ENCODE measurements at places on chromosomes 3 and 15.
A peak's percentile ranks its signal among the peaks of the same experiment; 100 is the strongest.

DNA sequence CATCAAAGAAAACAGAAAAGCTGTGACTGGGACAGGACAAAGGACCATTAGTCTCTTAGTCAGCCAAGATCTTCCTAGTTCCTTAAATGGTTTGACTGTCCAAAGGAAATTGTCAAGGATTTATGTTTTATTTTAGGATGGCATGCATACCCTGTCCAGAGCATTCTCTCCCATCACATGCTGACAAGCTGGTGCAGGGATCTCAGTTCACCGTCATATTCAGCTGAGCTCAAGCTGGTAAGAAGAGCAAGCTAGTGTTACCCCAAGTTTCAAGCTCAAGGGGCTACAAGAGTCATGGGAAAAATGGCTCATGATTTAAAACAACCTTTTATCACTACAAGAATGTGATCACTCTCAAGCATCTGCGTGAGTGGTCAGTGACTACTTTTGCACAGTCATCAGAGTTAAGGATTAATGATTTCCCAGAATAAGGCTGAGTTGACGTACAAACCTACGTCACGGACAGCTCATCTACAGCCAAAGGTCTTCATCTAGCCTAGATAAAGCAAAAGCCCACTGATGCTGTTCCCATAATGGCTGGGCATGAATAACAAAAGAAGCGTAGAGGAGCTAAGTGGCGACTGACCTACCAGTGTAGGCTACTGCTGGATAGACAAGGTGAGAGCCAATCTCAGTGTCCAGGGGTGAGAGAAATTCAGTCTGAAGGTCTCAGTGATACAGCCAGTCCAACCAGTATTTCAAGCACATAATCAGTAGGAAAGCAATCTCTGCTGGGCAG lies 157.5 kb downstream of the GABRB3 start:
- no peak for DNase-seq

- DNase-seq = no peak
Measured at GRCh38 chr3:185760550-185760949, 64.3 kb downstream of the IGF2BP2 start.

- no peak for DNase-seq
Measured at GRCh38 chr3:68009900-68010299, 355.5 kb upstream of the SUCLG2 start.

- DNase-seq = no peak
Measured at GRCh38 chr15:83372434-83372891, 74.7 kb upstream of the SH3GL3 start.

- no peak for DNase-seq
Measured at GRCh38 chr3:108757404-108757982, at the start of gene RETNLB. Gene RETNLB (minus strand): TSS chr3:108757410. CDS start chr3:108757185, 225 bp downstream.

DNA sequence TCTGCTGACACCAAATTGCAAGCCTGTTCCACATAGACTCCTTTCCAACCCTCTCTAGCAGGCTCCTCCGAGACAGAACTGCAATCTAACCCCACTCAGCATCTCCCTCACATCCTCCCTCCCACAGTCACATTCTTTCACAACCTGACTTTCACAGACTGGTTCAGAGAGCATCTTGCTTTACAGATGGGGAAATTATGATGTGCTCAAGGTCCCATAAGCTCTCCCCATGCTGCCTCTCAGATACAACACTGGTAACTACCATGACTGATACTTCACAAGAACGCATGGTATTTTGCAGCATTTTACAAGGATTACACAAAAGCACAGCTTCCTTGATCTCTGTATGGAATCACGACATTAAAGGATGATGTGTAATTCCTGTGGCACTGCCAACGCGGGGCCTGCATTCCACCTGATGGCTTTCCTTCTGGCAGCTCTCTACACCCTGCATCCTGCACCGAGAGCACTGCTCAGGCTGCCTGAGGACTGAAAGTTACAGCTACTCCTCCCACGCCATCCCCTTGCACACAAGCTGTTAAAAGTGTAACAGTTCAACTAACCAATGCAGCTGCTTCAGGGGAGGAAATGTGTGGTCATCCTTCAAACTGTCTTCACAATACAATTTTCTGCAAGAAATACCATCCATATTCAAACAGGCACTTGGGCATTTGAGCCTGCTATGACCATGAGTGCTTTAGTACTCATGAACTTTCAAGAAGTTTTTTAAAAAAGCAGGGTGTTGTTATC lies 27.6 kb downstream of the TBC1D2B start:
- DNase-seq = no peak

GRCh38 chr3:31140470-31140869 lies 246.0 kb upstream of the GADL1 start:
- no peak for DNase-seq

GRCh38 chr15:88756521-88756920 lies 46.7 kb upstream of the ACAN start:
- no peak for DNase-seq

GRCh38 chr3:27224197-27224596 lies 145.0 kb downstream of the NEK10 start:
- DNase-seq = no peak

- no peak for DNase-seq
Measured at GRCh38 chr3:50221411-50222168, 14.4 kb upstream of the GNAI2 start.

GRCh38 chr3:45572755-45573154 lies 21.8 kb upstream of the LIMD1 start:
- no peak for DNase-seq

DNA sequence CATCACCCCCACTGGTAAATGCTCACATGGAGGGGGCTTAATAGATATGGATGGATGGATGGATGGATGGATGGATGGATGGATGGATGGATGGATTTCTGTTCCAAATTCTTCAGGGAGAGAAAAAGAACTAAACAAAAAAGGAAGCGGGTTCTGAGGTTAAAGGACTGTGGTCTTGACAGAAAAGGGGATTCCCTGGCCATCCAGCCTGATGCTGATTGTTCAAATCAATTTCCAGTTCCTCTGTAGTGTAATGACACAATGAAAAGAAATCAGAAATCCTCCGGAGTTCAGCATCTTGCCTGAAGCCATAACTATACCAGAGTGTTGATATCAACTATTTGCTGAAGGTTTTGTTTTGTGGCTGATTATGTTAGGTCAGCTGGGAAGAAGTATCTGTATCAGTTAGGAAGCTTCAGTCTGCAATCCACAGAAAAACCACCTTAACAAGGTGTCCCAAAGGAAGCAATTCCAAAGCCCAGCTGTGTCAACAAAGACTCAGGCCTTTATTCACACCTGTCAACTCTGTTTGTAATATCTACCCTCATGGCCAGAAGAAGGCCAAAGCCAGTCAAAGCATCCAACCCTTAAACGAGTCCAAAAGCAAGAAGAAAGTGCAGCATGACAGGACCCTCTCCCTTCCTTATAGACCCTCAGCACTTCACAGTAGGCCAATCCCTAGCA lies 24.5 kb upstream of the RASA2 start:
- DNase-seq = no peak

- DNase-seq = no peak
Measured at GRCh38 chr15:82873000-82873680, 63.7 kb downstream of the WHAMM start.

DNA sequence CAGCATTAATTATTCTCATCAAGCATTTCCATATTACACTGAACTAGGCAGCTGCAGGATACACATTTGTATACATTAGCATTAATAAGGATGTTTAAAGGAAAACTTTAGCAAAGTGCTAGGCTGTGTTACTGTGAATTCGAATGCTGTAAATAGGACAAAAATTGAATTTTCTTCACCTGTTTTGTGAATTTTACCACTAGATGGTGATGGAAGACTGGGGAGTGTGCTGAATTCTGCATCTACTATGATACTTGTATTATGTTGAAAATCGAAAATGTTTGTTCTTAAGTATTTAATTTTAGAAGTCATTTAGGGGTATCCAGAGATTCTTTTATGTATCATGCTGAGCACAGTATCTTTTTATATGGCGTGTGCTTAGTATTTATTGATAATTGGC lies 12.3 kb upstream of the P2RY14 start:
- DNase-seq = peak; percentile 3

- no peak for DNase-seq
Measured at GRCh38 chr3:149781211-149781610, 11.1 kb downstream of the ANKUB1 start.

GRCh38 chr3:94512876-94513275 lies 450.0 kb downstream of the NSUN3 start:
- no peak for DNase-seq

- no peak for DNase-seq
Measured at GRCh38 chr3:39180546-39181346, 11.6 kb downstream of the XIRP1 start.

GRCh38 chr15:99408236-99409096 lies 157.2 kb downstream of the LRRC28 start:
- DNase-seq = no peak

DNA sequence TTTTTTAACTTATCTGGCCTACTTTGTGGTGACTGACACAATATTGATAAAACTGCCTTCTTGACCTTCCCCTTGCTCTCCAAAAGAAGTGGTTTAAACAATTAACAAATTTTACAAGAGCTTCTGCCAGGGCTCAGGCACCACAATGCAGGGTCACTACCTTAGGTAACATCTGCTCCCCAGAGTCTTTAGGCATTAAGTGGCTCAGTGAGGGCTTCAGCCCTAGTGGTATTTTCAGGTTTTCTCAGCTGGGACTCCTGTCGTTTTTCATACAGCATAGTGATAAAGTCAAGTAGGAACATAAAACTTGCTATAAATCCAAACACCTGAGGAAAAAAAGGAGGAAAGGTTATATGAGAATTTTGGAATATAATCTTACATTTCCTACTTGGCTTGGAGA lies 18.9 kb downstream of the CMTM6 start:
- DNase-seq = no peak

DNA sequence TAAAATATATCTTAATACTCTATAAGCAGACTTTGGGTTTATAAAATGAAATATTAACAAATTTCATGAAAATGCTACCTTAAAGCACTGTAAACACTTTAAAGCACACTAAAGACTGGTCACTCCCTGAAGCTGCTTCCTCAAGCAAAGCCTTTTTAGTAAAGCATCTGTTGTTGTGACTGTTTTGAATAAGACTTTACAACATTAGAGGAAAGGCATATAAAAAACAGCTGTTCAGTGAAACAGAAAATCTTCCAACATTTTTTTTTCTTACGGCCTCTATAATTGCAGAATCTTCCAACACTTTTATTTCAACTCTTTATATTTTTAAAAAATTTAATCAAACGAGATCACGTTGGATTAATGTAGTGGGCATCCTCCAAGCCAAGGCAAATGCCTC lies 48.1 kb downstream of the GRK7 start:
- DNase-seq = no peak

DNA sequence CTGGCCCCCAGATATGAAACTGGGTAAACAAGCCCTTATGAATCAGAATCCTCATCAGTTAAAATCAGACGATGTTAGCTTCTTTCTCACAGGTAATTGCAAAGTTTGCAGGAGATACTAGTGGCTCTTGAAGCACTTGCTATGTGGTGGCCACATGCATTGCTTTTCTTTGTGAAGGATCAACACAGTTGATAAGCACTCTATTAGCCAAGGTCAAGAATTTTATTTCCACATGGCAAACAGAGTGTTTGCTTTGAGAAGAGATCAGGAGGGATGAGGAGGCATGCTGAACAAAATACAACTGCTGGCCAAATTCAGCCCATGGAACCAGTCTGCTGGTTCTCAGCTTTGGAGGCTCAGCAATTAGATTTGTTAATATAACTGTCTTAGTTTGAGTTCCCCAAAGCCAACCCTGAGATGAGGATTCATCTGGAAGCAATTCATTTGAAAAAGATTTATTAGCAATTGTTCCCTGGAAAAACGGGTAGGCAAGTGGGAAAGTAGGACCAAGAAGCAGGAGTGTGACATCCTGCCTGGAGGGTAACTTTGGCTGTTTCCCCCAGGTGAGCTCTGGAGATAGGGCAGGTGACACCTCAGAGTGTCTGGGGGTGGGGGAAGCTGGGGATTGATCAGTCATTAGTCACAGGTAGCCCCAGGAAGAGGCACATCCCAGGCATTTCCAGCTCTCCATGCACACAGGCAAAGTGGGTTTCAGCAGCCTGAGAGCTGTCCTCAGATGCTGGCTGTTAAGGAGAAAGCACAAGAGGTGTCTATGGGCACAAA lies 180.3 kb downstream of the ABHD5 start:
- no peak for DNase-seq

DNA sequence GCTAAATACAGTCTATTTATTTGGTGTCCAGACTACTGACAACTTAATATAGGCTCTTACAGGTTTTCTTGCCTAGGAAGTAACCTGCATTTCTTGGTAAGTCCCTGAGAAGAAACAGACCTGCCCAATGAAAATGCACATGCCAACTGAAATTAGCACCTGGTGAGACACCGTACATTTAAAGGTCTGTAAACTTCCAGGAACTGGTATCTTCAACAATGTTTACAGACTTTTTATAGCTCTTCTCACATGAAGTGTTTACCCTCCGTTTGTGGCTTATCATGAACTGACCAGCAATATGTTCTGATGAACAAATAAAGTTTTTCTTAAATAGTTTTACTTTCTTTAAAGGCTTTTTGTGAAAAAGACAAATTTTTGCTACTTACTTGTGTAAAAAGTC lies 93.3 kb downstream of the PCCB start:
- DNase-seq = no peak

- DNase-seq = peak; percentile 35
Measured at GRCh38 chr3:157073810-157074209, 86.1 kb downstream of the CCNL1 start.

DNA sequence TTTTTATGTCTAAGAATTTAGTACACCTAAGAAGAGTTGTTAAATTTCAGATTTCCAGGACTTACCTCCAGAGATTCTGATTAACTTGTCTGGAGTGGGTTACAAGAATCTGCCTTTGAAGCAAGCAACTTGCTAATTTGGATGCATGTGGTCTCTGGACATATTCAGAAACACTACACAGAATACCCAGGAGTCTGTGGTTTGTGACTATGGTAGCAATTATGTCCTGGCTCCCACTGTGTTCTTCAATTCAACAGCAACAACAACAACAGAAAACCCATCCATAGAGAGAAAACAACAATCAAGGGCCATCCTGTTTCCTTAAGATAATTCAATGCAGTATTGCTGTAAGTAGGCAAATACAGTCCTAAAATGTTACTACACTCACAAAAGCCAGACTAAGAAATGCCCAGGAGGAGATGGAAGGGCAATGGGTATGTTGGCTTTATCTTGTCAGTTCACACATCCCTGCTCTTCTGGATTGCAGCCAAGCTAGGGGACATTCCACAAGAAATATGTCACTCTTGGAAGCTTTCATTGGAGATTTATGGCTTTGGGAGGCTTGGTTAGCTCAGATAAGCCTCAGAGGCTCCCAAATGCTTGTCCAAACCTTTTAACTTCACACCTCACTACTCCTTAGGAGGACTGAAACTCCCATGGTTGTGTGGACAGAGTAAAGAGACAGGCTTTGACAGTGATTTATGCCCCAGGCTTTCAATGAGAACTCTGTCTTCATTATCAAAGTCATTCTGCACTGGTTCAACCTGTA lies 99.4 kb upstream of the MRPL3 start:
- DNase-seq = no peak

GRCh38 chr3:42118762-42119361 lies 27.7 kb downstream of the TRAK1 start:
- DNase-seq = peak; percentile 8

Data from NCI-H1694 (cell line).